LHCN-M2 (cell line): ENCODE measurements at places on chromosomes 3 and 15. TPM values are rescaled to one million over a fixed set of nuclear protein-coding genes. Genes with fewer than 3 reads are reported as not detected.

DNA sequence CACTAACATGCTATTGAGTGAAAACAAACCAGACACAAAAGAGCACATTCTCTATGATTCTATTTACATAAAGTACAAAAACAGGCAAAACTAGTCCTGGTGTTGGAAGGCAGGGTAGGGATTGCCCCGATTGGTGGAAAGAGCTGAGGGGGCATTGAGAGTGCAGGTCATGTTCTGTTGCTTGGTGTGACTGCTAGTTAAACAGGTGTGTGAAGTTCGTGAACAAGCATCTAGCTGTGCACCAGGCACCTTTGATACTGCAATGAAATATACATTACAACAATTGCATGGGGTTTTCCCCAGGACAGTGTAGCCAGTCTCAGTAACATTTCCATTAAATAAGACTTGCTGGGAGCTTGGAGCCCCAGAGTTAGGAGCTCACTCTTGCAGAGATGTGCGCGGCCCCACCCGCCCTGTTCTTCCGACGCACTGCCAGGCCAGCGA lies 26.3 kb upstream of the THRB start:
- DNase-seq, result no peak

The GASK1A gene
- not detected in 2 replicates for total RNA-seq

GRCh38 chr15:68401496-68402431 lies 30.2 kb downstream of the ITGA11 start:
- DNase-seq, result no peak

- no peak for DNase-seq
Observed at GRCh38 chr15:66429117-66429516, 42.4 kb downstream of the MAP2K1 start.

The KPNA1 gene
- total RNA-seq, result 28.0 and 34.6 TPM in 2 replicates

DNA sequence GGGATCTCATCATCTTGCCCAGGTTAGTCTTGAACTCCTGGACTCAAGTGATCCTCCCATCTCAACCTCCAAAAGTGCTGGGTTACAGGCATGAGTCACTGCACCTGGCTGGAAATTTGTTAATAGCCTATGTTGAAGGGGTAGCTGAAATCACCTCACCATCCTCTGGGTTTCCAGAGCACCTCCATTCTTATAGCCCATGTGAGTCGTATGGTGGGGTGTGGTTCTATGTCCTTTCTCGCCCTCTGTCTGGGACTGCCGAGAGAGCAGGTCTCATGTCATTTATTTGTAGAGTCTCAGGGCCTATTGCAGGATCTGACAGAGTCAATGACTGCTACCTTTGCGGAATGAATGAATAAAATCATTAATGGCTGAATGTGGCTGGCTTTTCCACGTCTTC lies 20.9 kb downstream of the CEMIP start:
- no peak for DNase-seq

The PCSK6 gene
- total RNA-seq, result 0.13 and 0.52 TPM in 2 replicates

GRCh38 chr15:75648156-75649000 lies 666 bp downstream of the SNX33 start:
- peak; percentile 55 for DNase-seq

DNA sequence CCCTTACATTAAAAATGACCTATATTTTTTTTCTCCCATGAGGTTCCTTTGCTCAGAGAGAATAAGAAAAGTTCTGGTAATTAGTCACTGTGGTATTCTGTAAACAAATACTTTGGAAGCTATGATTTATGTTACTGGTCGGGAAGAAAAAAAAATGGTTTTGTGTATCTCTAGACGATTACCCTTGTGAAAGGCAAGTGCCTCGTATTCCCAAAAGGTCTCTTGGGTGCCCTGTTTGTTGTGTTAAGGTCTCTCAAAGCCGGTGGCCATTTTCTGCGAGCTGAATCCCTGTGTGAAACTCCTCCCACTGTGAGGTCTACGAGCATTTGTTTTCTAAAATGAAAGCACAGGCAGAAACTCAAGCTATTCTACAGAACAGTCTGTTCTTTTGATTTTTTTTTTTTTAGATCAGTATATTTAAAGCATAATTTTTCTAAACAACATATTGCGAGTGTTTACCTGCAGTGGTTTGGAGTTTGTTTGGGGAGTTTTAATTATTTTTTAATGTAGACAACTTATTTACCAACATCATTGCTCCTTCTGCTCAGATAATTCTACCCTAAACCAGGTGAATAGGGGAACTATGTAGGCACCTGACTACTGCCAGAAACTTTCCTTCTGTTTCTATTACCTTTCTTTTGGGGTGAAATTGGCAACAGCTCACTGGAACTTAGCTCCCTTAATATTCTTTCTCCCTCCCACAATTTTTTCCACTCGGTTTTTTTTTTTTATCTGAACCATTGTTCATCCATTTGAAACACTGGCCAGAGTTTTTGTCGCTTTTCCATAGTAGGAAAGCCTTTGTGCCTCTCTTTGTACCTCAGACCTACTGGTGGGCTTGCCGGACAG lies 44.0 kb downstream of the ZBTB38 start:
- peak; percentile 93 for DNase-seq

GRCh38 chr3:42706721-42707619 lies 4.4 kb upstream of the HHATL start:
- no peak for DNase-seq

- DNase-seq, result no peak
Observed at GRCh38 chr15:94834494-94834893, 603.1 kb downstream of the MCTP2 start.

The PRR23A gene
- total RNA-seq, result not detected in 2 replicates

DNA sequence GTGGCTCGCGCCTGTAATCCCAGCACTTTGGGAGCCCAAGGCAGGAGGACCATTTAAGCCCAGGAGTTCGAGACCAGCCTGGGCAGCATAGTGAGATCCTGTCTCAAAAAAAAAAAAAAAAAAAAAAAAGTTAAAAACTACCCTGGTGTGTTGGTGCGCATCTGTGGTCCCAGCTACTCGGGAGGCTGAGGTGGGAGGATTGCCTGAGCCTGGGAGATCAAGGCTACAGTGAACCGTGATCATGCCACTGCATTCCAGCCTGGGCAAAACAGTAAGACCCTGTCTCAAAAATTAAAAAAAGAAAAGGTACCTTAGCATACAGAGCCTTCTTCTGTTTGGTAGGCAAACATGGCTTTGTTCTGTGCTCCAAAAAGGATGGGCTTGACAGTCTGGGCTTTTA lies 57.5 kb downstream of the PTPRG start:
- DNase-seq, result no peak

The CCR9 gene
- total RNA-seq, result not detected in 2 replicates

DNA sequence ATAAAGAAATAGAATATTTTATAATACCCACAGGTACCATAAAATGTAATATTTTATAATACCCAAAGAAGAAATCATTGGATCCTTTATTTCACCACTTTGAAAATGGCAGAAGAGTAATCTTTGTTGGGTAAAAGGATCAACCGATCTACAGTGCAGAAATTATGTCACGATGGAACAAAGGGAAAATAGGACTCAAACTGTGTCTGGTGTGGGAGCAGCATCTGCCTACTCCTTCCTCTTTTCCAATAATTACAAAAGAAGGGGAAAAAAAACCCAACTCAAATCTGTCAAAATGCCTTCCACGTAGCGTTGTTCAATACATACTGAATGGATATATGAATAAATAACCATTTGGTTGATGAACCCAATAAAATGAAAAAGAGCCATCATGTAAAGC lies 492.6 kb upstream of the TBL1XR1 start:
- DNase-seq, result no peak

The CLEC3B gene
- 0.38 and 0.40 TPM in 2 replicates for total RNA-seq

- no peak for DNase-seq
Observed at GRCh38 chr3:71018799-71019198, 564.7 kb downstream of the FOXP1 start.

GRCh38 chr3:12742330-12743107 lies 16.5 kb downstream of the TMEM40 start:
- DNase-seq, result no peak
